ENCODE measurements at places on chromosomes 16 and 17.
A peak's percentile ranks its signal among the peaks of the same experiment; 100 is the strongest.

GRCh38 chr16:10981697-10982216 lies 37.4 kb downstream of the CLEC16A start:
- no peaks in the 10 kb centered on the region for H3K4me1 ChIP-seq
- H3K27me3 ChIP-seq, result no peaks in the 10 kb centered on the region
- H3K4me3 ChIP-seq, result no peak overlapping the region
- no peak overlapping the region for H3K27ac ChIP-seq

- H3K4me1 ChIP-seq, result no peaks in the 10 kb centered on the region
- no peaks in the 10 kb centered on the region for H3K27me3 ChIP-seq
- no peak for DNase-seq
- H3K4me3 ChIP-seq, result no peak overlapping the region
These were observed 88.9 kb downstream of the AATF start for GRCh38 chr17:37037590-37038155.

DNA sequence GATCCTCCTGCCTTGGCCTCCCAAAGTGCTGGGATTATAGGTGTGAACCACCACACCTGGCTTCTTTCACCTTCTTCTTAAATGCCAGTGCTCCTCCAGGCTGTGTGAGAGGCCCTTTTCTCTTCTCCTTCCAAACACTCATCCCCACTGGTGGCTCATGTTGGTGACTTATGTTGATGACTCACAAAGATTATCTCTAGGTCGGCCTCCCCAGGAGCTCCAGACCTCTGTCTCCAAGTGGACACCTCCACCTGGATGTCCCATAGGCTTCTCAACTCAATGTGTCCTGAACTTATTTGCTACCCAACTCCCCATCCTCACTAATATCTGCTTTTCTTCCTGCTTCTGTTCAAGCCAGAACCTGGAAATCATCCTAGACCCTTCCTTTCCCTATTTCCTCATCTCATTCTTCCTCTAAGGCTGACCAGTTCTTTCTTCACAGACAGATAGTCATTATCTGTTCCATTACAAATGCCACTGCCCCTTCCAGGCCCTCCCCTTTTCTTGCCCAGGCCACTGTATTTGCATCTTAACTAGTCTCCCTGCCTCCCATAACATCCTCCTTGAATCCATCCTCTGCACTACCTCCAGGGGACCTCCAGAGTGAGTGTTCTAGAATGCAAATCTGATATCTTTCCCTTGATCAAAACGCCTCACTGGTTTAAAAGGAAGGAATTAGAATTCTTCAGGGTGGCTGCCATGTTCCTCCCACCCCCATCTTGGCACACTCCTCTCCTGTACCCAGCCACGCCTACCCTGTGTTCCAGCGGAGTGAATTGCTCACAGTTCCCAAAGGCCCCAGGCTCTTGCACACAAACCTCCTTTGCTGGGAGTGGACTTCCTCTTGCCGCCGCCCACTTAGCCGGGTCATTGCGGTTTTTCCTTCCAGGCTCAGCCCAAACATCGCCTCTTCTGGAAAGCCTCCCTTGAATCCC lies 34.8 kb upstream of the FBXO47 start:
- DNase-seq, result peak; percentile 9
- H3K4me3 ChIP-seq, result no peak overlapping the region
- no peak overlapping the region for H3K27ac ChIP-seq
- no peaks in the 10 kb centered on the region for H3K4me1 ChIP-seq

DNA sequence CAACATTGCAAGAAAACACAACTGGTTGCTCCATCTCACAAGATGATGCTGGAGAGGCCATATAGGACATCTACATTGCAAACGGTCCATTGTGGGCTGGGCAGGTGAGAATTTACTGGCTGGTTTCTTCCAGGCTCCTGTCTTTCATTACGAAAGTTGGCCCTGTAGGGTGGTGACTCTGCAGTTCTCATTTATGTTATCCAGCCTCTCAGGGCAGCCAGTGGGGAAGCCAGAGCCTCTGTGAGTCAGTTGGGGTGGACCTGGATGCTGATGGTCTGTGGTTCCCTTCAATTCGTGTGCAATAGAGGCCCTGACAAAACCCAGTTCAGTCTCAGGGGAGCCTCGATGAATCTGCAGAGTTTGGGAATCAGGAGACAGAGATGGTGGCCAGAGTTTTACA lies 341.0 kb upstream of the CCL2 start:
- H3K36me3 ChIP-seq, result no peaks in the 10 kb centered on the region
- no peak overlapping the region for H3K4me3 ChIP-seq
- H3K27me3 ChIP-seq, result no peaks in the 10 kb centered on the region
- DNase-seq, result no peak

- H3K27me3 ChIP-seq, result no peaks in the 10 kb centered on the region
- 0 out of 2 replicates have a peak, but pooled peaks cover 7% of the 10 kb centered on the region for H3K4me1 ChIP-seq
- peak; percentile 25 for DNase-seq
- no peak overlapping the region for H3K4me3 ChIP-seq
- no peak overlapping the region for H3K27ac ChIP-seq
- no peaks in the 10 kb centered on the region for H3K36me3 ChIP-seq
These were observed 129.1 kb upstream of the HS3ST2 start for GRCh38 chr16:22684574-22685458.

GRCh38 chr17:40323391-40324381 lies 14.7 kb downstream of the RARA start:
- peak overlapping the region; percentile 2 for H3K4me3 ChIP-seq
- DNase-seq, result peak; percentile 35
- H3K27ac ChIP-seq, result peak overlapping the region; percentile 84
- H3K4me1 ChIP-seq, result peaks cover 42% of the 10 kb centered on the region

DNA sequence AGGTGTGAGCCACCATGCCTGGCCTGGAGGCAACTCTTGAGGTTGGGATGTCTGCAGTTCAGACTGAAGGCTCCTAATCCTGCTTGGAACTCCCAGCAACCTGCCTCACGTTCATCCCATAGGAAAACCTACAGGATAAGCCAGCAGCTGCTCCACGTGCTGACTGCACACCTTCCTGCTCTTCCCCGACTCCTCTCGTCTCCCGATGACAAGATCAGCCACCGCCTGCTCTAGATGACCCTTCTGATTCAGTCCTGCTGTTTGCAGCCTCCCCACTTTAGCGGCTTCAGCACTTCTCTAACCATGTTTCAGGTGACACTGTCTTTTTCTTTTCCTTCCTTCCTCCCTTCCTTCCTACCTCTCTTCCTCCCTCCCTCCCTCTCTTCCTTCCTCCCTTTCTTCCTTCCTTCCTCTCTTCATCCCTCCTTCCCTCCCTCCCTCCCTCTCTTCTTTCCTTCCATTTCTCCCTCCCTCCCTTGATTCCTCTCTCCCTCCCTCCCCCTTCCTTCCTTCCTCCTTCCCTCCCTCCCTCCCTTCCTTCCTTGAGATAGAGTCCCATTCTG lies 61.8 kb downstream of the EMP2 start:
- no peaks in the 10 kb centered on the region for H3K27me3 ChIP-seq
- H3K4me1 ChIP-seq, result peaks cover 19% of the 10 kb centered on the region
- no peak for DNase-seq
- H3K36me3 ChIP-seq, result no peaks in the 10 kb centered on the region
- H3K27ac ChIP-seq, result no peak overlapping the region
- no peak overlapping the region for H3K4me3 ChIP-seq

DNA sequence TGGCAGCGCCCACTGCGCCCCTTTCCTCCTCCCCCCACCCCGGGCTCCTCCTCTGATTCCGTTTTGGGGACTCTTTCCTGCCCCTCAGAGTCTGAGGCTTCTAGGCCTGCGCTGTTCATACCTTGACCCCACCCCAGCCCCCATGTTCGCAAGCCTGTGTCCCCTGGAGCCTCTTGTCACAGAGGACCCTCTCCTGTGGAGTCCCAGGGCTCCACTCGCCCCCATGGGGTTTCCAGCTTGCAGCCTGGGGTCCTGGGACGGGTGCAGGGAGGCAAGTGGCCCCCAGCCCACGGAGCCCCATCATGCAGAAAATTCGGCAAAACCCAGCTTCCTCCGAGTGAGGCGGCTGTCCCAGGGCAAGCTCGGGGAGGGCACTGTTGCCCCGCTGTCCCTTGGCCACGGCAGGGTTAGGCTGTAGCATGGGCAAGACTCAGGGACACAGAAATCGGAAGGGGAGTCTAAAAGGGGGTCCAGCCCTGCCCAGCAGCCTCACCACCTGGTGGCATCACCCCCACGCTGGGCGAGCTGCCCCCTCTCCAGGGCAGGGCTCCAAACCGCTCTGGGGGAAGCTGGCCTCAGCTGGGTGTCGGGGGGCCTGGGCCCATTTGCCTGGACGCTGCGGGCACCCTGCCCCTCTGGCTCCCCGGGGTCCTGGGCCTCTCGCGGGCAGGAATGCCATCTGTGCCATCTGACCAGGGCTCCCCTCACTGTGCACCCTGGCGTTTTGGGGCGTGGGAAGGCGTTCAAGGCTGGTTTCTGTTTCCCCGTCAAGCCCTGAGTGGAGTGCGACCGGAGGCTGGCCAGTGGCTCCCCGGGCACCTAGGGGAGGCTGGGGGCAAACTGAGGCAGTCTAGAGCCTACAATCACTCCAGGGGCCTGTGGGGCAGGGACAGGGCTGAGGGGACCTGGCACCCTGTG lies 11.5 kb upstream of the BAHCC1 start:
- peaks cover 17% of the 10 kb centered on the region for H3K4me1 ChIP-seq
- H3K4me3 ChIP-seq, result no peak overlapping the region
- no peak for DNase-seq
- no peaks in the 10 kb centered on the region for H3K27me3 ChIP-seq
- no peaks in the 10 kb centered on the region for H3K36me3 ChIP-seq

DNA sequence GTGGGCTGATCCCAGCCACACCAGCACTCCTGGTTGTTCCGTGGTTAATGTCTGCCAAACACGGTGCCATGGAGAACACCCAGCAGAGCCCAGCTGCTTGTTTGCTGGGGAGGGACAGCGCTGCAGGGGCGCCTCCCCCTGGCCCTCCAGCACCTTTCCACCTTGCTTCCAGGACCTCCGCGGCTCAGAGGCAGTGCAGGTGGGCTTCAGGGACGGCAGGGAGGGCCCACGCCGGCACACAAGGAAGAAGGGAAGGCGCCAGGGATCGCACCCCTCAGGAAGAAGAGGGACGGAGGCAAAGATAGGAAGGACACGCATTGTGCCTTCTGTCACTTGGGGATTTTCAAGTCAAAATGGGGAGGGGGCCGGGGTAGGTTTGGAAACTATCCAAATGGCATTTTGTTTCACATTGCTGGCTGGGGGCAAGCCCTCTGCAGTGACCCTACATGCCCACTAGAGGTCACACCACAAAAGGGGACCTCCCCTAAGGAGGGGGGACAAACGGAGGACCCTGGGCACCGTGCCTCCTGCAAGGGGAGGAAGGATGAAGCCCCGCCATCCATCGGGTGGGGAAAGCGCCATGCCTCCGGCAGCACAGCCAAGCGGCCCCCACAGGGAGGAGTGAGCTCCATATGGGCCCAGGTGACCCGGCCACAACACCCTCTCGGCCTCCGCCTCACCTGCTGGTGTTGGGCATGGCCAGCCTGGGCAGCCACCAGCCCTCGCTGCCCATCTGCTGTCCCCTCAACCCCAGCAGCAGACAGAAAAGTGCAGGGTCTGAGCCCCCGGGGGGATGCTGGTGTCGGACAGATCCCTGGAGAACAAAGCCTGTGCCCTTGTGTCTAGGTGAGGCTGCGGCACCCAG lies 7.5 kb upstream of the C16orf95 start:
- no peaks in the 10 kb centered on the region for H3K4me1 ChIP-seq
- no peak overlapping the region for H3K4me3 ChIP-seq
- H3K27ac ChIP-seq, result no peak overlapping the region
- H3K36me3 ChIP-seq, result no peaks in the 10 kb centered on the region
- H3K27me3 ChIP-seq, result no peaks in the 10 kb centered on the region
- DNase-seq, result peak; percentile 21

- DNase-seq, result peak; percentile 41
- H3K4me1 ChIP-seq, result no peaks in the 10 kb centered on the region
- H3K27ac ChIP-seq, result no peak overlapping the region
- no peaks in the 10 kb centered on the region for H3K36me3 ChIP-seq
- no peaks in the 10 kb centered on the region for H3K27me3 ChIP-seq
- no peak overlapping the region for H3K4me3 ChIP-seq
These were observed 194.0 kb upstream of the CIBAR2 start for GRCh38 chr16:85306071-85306792.

- no peak for DNase-seq
- H3K27me3 ChIP-seq, result no peaks in the 10 kb centered on the region
- peaks cover 47% of the 10 kb centered on the region for H3K36me3 ChIP-seq
These were observed 34.5 kb downstream of the LITAFD start for GRCh38 chr16:8916541-8917225.

GRCh38 chr17:9406046-9406606 lies 169.5 kb downstream of the STX8 start:
- no peaks in the 10 kb centered on the region for H3K27me3 ChIP-seq
- no peak for DNase-seq
- no peaks in the 10 kb centered on the region for H3K36me3 ChIP-seq
- H3K4me3 ChIP-seq, result no peak overlapping the region

- no peak overlapping the region for H3K27ac ChIP-seq
- no peaks in the 10 kb centered on the region for H3K4me1 ChIP-seq
- no peak for DNase-seq
These were observed 240.1 kb downstream of the HAPSTR1 start for GRCh38 chr16:9331503-9331902.

GRCh38 chr17:77210331-77210730 lies 69.6 kb downstream of the SEC14L1 start:
- no peak for DNase-seq
- H3K27me3 ChIP-seq, result no peaks in the 10 kb centered on the region
- H3K27ac ChIP-seq, result no peak overlapping the region
- no peak overlapping the region for H3K4me3 ChIP-seq

DNA sequence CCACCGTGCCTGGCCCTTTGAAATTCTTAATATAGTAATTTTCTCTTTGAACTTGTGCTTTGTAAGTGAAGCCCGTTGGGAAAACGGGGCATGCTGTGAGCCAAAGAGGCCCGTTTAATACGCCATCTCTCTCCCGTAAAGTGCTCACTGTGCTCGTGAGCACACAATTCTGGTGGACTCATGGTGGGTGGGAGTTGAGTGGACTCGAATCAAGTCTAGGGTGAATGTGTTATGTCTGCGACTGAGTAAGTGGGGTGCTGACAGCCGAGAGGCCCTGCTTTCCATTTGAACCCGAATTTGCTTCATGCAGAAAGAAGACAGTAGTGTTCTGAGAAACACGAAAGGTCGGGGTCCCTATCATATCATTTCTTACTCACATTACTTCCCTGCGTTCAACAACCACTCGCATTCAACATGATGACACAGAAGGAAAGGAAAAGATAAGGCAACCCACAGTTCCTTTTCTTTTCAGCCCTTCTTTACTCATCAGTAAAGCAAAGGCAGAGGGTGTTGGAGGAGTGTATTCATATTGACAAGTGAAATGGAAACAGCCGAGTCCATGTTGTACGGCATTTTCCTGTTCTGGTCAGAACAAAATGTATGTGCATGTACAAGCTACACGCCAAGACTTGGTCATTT lies 4.8 kb upstream of the ATP2A3 start:
- no peak overlapping the region for H3K27ac ChIP-seq
- H3K4me3 ChIP-seq, result no peak overlapping the region
- no peak for DNase-seq
- no peaks in the 10 kb centered on the region for H3K27me3 ChIP-seq
- H3K36me3 ChIP-seq, result no peaks in the 10 kb centered on the region
- no peaks in the 10 kb centered on the region for H3K4me1 ChIP-seq

GRCh38 chr17:7479213-7480088 lies at the start of gene ZBTB4:
Gene ZBTB4, minus strand, starts transcription at chr17:7479631. Its CDS starts 12,830 bp downstream, at chr17:7466801.
- H3K4me1 ChIP-seq, result peaks cover 33% of the 10 kb centered on the region
- H3K27me3 ChIP-seq, result no peaks in the 10 kb centered on the region
- no peaks in the 10 kb centered on the region for H3K36me3 ChIP-seq
- peak within 1 kb of the TSS; percentile 82 for H3K4me3 ChIP-seq
- DNase-seq, result peak; percentile 37

- H3K27ac ChIP-seq, result no peak overlapping the region
- H3K4me1 ChIP-seq, result 0 out of 2 replicates have a peak, but pooled peaks cover 4% of the 10 kb centered on the region
- no peak overlapping the region for H3K4me3 ChIP-seq
- H3K27me3 ChIP-seq, result no peaks in the 10 kb centered on the region
- DNase-seq, result peak; percentile 73
These were observed 66.3 kb downstream of the BPTF start for GRCh38 chr17:67891481-67892119.
